ENCODE measurements at places on chromosomes 7 and 10.

- no peak for DNase-seq
These were observed 5.1 kb upstream of the LBX1 start for GRCh38 chr10:101234333-101234732.

- no peak for DNase-seq
These were observed 14.4 kb downstream of the SCIN start for GRCh38 chr7:12584930-12585329.

- no peak for DNase-seq
These were observed 23.5 kb upstream of the FAM133B start for GRCh38 chr7:92613720-92614119.

DNA sequence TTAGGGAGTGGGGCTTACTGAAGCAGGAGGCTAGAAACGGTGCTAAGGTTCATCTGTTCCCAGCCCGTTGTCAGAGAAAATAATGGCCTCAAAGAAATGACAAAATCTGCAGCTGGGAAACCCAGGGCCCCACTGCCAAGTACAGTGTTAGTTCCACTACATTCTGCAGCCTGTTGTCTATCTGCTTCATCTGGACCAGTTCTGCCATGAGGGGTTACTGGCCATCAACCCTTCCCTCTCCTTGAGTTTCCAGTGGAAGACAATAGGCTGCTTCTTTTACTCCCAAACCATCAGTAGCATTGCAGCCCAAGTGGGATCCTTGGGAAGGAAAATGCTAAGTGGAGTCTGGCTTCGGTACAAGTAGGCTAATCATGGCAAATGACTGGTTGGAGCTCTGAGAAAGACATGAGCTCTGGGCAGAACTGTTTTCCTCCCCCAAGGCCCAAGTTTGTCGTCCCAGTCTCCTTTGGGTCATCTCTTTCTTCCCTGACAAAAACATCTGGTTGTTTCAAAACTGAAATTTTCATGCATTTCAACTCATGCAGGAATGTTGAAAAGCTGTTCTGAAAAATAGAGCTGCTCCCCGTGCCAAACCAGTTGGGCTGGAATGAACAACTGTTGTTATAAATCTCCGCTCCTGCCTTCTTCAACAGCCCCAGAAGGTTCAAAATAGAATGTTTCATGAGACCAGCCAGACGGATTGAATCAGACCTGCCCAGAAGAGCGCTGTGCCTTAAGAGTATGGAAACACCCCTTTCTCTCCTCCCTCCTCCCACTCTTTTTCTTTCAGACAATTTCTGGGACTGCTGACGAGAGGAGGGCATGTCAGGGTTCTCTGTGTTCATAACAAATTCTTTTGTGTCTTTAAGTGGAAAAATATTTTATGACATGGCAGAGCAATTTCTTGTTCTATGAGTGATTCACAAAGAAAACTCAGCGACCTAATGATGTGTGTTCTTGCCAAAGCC lies 116.6 kb downstream of the RAB18 start:
- DNase-seq = no peak
